Activated T-helper 1 cell treated with anti-CD3 and anti-CD28 coated beads, Interleukin-2, amount 50 U/mL, for 16 hours (primary cell): ENCODE measurements at places on chromosomes 2 and 18.

- DNase-seq: no peak
Measured at GRCh38 chr2:106695919-106696318, 190.0 kb downstream of the ST6GAL2 start.

- no peak for DNase-seq
Measured at GRCh38 chr2:133240491-133241223, 327.6 kb downstream of the NCKAP5 start.

- no peak for DNase-seq
Measured at GRCh38 chr2:201628545-201628944, 14.8 kb downstream of the TMEM237 start.

GRCh38 chr2:215740071-215740470, 273.3 kb downstream of the MREG start:
- DNase-seq: no peak

DNA sequence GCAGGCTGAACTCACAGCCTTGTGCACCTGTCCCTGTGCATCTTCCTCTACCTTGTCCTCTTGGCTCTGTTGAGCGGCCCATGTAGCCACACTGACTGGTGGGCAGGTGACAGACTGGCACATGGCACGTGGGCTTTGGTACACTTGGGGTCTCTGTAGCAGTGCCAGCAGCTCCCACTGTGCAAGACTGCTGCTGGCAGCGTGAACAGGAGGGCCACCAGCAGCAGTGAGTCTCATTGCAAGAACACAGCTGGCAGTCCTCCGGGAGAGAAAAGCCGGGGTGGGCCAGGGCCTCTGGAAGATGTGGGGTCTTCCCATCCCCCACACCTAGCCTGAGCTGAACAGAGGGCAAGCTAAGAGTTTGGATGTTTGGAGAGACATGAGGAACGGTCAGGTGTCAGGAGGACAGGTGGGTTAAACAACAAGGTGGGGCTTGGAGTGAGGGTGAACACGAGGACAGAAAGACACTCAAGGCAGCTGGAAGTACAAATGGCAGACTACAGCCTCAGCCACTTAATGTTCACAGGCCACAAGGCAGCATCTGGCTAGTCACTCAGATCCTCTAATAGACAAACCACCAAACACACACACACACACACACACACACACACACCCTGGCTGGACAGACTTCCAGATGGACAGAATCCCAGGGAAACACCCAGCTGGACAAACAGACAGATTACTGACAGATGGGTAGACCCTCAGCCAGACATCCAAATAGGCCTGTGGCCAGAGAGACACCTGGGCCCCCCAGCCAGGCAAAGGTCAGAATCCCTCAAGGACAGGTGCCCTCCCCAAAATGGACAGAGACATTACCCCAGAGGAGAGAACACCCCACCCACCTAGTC, 2.3 kb upstream of the PTPN18 start:
- no peak for DNase-seq

- DNase-seq: no peak
Measured at GRCh38 chr2:57278451-57278850, 768.2 kb upstream of the VRK2 start.

DNA sequence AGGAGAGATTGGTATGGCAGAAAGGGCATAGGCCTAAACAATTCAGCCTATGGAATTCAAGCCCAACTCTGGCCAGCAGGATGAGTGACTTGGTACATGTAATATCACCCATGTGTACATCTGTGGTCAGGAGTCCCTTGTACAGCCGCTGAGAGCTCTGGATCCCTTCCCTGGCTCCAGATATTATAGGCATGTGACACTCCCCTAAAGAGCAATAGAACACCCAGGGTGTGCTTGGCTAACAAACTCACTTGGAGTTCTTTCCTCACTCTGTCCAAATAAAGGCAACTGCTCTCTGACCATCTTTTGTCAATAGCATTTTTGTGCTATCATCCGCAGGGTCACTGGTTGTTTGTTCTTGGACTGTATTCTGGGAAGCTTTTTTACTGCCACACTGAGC, 197.4 kb upstream of the NCKAP5 start:
- DNase-seq: no peak

GRCh38 chr2:203533676-203534591, 1.2 kb downstream of the RAPH1 start:
- no peak for DNase-seq

DNA sequence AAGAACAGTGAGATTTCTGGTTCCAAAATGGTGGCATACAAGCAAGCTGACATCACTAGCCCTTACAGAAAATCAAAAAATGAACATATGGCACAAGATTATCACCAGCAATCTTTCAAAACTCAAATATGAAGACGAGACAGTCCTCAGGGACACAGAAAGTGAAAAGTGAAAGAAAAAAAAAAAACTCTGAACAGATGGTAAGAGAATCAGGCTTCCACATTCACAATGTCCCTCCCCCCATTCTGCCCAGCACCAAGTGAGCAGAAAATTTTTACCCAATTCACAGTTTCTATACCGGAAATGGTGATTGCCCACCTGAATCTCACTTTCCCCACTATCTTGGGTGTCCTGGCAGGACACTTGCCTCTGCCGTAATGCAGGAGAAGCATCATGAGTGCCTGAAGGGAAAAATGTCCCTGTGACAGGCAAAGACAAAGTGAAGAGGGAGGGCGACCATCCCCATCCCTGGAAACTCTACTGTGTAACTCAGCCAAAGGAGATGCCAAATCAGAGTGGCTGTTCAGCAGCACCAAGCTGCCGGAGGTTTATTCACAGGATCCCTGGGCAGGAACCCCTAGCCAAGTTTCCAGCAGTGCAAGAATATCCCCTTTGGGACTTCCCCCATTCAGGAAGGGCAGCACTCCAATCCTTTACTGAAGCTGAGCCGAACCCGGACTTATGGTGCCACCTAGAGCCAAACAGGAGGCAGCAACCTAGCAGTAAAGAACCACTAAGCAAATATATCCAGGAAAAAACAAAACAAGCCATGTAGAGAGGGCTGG, 312.2 kb downstream of the LRATD1 start:
- no peak for DNase-seq

- DNase-seq: no peak
Measured at GRCh38 chr18:36592282-36592681, 236.5 kb downstream of the TPGS2 start.

DNA sequence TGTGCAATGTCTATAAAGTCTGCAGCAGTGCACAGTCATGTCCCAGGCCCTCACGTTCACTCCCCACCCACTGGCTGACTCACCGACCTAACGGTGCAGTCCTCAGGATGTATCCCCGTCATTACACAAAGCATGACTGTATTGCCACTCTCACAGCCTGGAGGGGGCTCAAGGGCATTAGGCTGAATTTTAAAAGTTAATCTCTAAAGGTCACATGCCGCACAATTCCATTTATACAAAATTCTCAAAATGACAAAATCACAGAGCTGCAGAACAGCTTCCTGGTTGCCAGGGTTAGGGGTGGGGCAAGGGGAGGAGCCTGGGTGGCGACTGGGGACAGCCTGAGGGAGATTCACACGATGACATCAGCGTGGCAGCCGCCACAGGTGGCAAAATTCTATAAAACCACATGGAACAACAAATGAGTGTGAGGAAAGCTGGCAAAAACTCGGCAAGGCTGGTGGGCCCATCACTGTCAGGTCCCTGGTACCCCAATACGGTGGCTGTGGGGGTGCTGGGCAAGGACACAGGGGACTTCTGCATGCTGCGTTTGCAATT, 97.6 kb downstream of the NDUFA10 start:
- peak; percentile 34 for DNase-seq

DNA sequence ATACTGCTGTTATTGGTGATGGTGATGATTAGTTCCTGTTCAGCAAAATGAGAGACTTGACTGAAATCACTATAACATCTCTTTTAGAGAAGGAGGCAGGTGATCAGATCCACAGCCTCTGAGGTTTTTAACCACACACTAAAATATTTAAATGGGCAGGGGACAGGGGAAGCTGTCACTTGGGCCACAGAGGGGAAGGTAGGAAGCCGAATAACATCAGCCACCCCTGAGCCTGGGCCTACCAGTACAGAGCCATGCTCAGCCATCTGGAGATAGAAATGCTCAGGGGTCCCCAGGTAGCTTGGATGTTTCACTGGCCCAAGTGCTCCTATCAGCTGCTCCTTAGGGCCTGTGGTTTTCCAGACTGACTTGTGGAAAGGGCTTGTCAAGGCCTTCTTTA, 122.3 kb downstream of the MRO start:
- DNase-seq: no peak

DNA sequence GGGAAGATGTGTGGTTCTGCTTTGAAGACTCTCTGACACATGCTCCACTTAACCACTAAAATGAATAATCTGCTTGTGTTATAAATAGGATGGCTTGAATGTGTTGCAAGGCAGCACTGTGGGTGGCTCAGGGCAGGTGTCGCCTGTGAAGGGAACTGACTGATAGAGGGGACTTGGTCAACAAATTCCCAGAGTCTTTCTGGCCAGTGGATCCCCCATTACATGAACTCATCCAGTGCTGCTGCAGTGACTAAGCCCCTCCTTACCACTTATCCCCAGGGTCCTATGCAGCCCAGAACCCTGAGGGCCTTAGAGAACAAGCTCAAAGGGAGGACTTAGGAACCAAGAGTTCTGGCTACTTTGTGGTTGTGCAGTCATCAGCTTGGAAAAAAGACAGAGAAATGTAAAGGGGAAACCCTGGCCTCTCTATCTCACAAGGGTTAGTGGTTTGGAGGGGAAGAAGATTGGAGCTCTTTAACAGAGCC, 226.2 kb upstream of the TNP1 start:
- DNase-seq: no peak

GRCh38 chr2:116718451-116718850, 1096.0 kb upstream of the DDX18 start:
- DNase-seq: no peak

GRCh38 chr18:47166294-47166693, 9.9 kb downstream of the IER3IP1 start:
- DNase-seq: no peak

DNA sequence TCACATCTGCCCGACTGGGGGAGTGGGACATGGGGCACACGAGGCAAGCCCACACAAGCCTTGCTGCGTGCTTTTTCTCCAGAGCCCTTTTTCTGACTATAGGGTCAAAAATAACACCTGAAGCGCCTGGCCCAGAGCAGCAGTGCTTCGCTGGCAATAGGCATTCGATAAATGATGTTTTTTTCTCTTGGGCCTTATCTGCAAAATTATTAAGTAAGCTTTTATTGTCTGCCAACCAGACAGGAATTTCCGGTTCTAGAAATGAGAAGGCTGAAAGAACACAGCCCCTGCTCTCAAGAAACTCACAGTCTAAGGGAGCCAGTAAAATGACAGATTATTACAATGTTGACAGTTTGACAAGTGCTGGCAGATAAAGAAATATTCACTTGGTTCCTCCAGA, 2.7 kb upstream of the TMBIM1 start:
- DNase-seq: no peak

DNA sequence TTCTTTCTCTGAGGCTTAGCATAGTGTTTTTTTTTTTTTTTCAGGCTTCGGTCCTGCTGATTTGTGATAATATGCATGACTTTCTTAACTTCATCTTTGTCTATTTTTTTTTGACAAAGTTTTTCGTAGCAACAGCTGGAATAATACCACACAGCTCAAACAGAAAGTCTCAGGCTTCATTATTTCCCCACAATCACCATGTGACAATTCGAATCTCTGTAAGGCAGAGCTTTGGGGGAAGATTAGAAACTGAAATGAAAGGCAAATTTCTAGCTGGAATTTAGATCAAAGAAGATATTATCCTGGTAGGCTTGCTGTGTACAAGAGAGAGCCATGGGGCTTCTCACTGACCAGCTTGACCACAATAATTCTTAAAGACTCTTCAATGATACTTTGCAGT, 12.2 kb upstream of the CD28 start:
- no peak for DNase-seq

- DNase-seq: no peak
Measured at GRCh38 chr2:146496248-146496647, 1348.6 kb upstream of the ACVR2A start.

- no peak for DNase-seq
Measured at GRCh38 chr2:122009561-122009960, 254.1 kb downstream of the TSN start.

GRCh38 chr18:5286525-5286924, 9.0 kb downstream of the ZBTB14 start:
- DNase-seq: no peak

DNA sequence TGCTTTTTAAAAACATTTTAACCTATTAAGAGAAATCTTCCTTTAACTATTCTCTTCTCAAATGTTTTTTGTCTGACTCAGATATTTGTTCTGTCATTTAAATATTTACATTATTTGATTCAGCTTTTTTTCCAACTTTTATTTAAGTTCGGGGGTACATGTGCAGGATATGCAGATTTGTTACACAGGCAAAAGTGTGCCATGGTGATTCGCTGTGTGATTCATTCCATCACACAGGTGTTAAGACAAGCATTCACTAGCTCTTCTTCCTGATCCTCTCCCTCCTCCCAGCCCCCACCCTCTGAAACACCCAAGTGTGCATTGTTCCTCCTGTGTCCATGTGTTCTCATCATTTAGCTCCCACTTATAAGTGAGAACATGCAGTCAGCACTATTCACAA, 19.4 kb downstream of the SP100 start:
- no peak for DNase-seq

DNA sequence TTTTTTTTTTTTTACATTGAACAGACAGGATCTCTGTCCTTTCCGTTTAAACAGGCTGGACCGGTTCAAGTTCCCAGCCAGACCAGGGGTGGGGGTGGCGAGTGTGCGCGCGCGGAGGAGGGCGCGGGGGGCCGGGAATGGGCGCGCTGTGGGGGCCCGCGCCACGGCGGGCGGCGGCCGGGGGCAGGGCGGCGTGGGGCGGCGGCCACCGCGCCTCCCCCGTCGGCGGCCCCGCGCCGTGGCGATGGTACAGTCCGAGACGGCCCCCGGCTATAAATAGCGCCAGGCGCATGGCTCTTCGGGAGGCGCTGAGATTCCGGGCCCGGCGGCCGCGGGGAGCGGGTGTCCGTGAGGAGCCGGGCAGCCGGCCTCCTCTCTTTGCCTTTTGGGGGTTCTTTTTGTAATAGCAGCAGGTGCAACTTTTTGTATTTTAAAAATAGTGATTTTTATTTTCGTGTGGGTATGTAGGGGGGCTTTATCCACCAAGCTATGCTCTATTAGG, 430 bp upstream of the CELF4 start:
- no peak for DNase-seq

GRCh38 chr2:48885841-48886240, 130.3 kb upstream of the LHCGR start:
- DNase-seq: no peak
